Stimulated activated CD8-positive, alpha-beta memory T cell treated with anti-CD3 and anti-CD28 coated beads, Interleukin-2, amount 100 ng/mL, for 48 hours (primary cell): ENCODE measurements at places on chromosomes 16 and 17.

DNA sequence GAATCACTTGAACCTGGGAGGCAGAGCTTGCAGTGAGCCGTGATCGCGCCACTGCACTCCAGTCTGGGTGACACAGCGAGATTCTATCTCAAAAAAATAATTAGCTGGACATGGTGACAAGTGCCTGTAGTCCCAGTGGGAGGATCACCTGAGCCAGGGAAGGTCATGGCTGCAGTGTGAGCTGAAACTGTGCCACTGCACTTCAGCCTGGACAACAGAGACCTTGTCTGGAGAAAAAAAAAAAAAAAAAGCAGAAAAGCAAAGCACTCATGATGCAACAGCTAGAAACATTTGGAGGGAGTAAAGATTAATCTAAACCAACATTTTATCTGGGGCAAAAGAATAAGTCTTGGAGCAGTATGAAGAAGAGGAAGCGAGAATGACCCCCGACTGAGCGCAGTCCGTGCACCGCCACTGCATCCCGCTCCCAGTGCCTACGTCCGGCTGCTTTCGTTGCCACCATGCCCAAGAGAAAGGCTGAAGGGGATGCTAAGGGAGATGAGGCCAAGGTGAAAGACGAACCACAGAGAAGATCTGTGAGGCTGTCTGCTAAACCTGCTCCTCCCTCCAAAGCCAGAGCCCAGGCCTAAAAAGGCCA lies 8.2 kb downstream of the PRPSAP1 start:
- DNase-seq: no peak

DNA sequence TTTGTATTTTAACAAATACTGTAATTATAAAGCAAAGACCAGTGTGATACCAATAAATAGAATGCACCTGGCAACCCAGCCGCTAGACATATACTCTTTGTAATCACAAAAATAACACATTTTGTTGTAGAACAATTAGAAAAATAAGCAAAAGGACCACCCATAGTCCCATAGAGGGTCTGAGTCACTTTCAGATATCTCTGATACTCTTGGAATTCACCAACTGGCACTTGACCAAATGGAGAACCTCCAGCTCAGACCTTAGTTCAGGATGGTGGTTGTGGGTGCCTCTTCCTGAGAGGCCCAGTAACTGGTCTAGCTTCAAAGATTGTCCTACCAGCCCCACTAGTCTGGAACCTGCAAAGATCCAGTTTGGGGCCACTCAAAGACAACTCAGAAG lies 789 bp upstream of the TERF2 start:
- DNase-seq: no peak

DNA sequence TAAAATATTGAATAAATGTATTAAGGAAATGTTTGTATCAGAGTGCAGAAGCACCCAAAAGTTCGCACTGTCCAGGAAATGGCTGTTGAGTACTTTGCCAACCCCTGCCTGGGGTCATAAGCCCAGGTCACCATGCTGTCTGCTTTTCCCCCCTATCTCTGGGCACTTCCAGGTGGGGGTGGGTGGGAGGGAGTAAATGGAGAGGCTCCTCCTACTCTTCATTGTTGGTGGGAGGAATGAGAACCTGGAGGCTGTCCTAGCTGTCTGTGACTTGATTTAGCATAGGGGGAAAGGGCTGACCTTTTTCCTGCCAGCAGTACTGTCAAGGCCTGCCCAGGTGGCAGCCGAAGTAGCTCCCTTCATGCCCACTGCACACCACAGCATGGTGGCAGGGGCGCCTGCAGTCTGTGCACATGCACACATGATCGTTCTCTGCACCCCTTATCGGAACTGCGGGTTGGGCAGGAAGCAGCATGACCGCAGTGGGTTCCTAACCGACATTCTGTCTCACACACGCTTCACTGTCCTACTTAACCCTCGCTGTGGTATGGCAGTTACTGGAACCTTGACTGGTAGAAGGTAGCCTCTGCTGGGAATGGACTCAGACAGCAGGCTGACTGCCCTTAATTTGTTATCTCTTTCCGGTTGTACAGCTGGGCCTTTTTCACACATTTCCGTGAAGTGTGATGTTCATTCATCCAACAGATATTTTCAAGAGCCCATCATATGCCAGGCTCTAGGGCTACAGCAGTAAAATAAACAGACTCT lies 41.5 kb downstream of the LDHD start:
- peak; percentile 54 for DNase-seq

DNA sequence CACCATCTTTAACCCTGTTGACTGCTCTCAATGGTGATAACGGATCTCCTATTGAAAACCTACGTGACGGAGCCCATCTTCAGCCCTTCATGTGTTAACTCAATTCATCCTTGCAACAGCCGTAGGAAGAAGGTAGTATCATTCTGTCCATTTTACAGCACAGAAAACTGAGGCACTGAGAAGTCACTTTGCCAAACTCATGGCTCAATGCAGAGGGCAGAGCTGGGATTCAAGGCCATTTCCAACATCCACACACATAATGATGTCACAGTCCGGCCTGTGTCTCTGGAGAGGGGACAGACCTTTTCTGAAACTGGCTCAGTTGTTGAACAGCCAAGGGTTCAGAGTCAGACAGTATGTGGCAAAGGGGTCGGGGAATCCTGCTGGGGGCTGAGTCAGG lies 52.6 kb upstream of the CMIP start:
- DNase-seq: no peak

DNA sequence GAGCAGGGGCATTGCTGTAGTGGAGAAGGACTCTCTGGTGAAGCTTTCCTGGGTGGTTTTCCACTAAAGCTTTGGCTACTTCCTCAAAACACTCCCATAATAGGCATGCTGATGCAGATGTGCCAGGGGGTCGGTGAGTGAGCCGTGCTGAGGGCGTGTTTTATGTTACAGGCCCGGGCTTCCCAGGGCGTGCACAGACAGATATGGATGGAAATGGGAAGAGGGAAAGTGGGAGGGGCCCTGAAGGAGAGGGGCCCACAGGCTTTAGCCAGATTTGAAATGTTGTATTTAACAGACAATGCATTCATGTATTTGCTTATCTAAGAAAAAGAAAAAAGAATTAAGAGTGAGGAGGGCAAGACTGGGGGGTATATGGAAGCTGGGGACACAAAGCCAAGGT lies 56.3 kb downstream of the IL21R start:
- no peak for DNase-seq

GRCh38 chr17:44922746-44923470 lies 7.6 kb upstream of the GFAP start:
- no peak for DNase-seq

DNA sequence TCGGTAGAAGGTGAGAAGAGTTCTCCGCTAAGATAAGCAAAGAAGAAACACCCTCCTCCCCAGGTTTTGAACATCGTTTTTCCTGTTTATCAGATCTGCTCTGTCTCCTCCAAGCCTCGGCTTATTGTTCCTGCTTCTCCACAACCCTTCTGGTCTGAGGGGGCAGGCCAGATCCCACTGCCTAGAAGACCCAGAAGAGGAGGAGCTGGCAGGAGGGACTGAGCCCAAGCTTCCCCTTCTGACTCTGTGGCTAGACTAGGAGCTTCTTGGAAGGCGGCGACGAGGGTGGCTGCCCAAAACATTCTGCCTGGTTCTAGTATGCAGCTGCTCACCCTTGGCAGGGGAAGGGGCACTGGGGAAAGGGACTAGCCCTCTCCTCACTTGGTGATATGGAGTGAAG lies 5.2 kb upstream of the HOXB5 start:
- DNase-seq: no peak

GRCh38 chr17:77735566-77736198 lies 222.8 kb upstream of the TNRC6C start:
- DNase-seq: no peak

DNA sequence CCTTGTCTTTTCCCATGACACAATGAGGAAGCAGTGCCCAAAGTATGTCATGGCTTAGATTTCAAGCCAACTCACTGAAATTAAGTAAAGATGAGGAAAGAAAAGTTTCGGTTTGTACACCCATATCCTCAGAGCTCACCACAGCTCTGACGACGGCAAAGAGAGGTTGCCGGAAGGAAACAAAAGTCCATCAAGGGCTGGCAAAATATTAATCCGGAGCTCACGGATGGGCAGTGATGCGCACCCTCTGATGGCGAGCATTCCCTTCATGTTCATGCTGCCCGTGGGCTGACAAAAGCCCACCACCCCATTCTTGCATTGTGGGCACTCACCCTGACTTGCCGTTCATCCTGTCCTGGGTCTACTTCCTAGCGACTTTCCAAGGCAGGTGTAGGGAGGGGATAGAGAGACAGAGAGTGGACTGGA lies 103.1 kb downstream of the SOX9 start:
- DNase-seq: no peak

DNA sequence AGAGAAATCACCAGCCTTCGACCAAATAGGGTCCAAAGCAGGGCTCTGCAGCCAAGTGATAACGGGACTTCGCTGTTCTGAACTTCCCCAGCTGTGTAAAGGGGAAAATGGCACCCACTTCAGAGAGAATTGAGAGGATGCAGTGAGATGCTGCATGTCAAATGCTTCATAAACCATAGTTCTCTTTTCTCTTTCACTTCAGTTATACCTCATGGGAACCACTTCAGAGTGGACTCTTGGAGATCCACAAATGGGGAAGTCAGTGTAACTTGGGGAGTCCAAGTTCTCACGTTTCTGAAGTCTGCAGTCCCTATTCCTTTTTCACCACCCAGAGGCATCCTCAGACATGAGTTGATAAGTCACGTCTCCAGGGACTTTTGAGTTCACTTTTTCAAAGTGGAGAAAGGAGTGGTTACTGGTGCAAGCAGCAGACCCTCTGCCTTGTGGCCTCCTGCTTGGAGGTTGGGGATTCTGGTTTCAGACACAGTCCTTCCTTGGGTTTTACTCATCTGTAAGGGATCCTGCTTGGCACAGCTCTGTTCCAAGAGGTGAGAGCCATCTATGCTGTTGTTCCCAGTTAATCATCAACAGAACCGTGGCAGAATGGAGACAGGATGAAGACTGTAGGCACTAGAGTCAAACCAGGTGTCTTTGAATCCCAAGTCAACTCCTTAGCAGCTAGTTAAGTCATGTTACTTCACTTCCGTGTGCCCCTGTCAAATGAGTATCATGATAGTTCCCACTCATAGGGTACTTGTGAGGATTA lies 123.4 kb upstream of the NOL11 start:
- no peak for DNase-seq

DNA sequence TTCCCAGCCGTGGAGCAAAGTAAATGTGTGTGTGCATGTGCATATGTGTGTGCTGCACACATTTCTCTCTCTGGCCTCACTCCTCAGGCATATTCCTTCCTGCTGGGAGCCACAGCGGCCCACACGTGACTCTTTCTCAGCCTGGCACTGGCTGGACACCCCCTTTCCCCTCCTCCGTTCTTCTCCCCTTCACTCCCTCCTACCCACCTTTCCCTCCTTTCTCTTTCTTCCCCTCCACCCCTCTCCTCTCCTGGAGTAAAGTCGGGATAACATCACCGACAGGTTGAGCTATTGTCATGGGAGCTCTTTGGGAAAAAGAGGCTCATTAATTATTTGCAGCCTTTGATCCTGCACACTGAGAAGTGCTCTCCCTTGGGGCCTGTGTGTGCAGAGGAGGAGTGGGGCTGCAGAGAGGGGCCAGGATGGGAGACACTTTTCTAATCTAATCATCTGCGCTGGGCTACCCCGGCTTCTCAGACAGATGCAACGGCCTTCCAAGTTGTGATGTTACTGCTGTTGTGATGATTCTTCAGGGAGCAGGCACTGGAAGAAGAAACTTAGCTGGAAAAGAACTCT lies 126.3 kb upstream of the HSBP1 start:
- no peak for DNase-seq

DNA sequence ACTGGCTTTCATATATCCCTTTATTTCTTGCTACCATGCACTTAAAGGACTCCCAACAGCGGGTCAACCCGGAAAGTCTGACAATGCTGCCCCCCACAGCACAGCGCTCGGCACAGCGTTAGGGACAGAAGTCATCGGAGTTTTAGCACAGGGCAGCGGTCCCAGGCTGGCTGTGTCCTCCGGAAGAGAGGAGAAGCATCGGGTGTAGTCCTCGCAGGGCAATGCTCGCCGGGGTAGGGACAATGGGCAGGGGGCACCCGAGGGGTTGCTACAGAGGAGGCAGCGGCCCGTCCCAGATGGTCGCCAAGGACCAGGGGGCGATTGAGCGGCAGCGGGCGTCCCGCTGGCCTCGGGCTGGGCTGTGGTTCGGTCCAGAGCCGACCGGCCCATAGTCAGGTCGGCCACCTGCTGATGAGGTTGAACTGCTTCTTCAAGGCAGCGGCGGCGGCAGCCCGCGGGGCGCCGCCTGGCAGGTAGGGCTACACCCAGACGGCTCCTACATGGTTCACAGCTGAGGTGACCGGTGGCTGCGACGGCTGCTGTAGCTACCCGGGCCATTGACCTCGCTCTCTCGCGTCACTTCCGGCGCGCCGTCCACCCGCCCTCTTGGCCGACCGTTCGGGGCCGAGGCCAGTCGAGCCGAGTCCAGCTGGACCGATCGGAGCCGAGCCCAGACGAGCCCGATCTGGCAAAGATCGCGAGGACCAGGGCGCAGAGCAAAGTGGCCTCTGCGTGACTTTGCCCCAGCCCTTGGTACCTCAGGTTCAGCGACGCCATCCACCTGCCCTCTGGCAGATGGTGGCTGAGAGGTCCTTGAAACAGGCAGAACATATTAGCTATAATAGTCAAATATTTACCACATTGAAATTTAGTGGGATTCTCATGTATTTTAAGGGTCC lies 4.7 kb upstream of the LCMT1 start:
- DNase-seq: peak; percentile 78

DNA sequence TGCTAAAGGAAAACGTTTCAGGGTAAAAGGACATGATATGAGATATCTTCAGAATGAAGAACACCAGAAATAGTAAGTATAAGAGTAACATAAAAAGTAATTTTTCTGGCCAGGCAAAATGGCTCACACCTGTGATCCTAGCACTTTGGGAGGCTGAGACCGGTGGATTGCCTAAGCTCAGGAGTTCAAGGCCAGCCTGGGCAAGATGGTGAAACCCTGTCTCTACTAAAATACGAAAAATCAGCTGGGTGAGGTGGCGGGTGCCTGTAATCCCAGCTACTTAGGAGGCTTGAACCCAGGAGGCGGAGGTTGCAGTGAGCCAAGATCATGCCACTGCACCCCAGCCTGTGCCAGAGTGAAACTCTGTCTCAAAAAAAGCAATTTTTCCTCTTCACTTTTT lies 56.6 kb upstream of the NFAT5 start:
- DNase-seq: no peak

DNA sequence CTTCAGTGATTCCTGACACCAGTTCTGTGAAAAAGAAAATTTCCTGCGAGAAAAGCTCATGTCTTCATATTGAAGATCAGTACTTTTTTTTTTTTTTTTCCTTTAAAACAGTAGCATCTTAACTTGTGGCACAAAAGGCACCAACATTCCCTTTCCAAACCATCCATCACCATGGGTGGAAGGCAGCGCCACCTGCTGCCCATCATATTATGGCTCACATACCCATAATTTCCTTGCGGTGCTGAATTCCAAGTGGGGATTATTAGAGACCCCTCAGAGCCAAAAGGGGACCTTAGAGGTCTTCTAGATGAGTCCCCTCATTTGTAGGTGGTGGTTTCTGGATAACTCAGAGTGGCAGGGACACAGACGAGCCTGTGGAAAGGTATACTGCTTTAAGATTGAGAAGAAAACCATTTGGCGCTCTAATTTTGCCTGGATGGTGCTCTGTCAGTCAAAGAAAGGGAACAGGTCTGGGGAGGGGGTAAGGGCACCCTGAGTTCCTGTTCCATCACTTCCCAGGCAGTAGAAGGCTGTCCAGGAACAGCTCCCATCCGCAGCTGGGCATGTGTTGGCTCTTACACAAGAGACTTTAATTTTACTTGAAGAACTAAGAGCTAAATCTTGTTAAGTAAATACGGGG lies 7.9 kb upstream of the SOST start:
- DNase-seq: peak; percentile 36

- DNase-seq: peak; percentile 43
Observed at GRCh38 chr17:72719578-72720493, 372.7 kb downstream of the SLC39A11 start.
